Endodermal cell (in vitro differentiated cells): ENCODE measurements at places on chromosomes 2 and 18. TPM values are rescaled to one million over a fixed set of nuclear protein-coding genes. Genes with fewer than 3 reads are reported as not detected.
A peak's percentile ranks its signal among the peaks of the same experiment; 100 is the strongest.

The CELF4 gene
- total RNA-seq: 4.6 and 5.7 TPM in 2 replicates

DNA sequence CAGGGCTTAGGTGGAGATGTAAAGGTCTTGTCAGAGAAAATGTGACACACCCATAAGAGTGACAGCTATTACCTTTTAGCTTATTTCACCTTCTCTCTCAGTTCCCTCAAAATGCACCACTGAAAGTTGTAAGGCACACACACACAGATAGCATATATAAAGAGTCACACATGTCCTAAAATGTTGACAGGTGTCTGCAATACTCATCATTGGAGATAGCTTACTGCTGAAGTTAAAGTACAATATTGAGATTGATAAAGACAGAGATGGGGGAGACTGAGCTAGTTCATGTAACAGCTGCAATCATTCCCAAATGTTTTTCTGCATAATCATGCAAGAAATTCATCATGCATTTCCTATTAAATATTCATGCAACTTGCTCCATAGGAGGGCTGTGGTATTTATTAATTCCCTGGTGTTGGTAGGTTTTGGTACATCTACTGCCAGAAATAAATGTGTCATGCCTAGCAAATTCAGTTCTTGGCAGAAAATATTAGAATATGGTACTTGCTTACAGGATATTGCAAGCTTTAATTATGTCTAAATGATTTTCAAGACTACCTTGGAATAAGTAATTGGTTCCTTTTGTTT is 118.8 kb upstream of the RBMS1 start:
- no peak overlapping the region for H3K4me3 ChIP-seq
- no peaks in the 10 kb centered on the region for H3K36me3 ChIP-seq
- no peak for DNase-seq
- no peaks in the 10 kb centered on the region for H3K27me3 ChIP-seq

- peak; percentile 84 for DNase-seq
- H3K27ac ChIP-seq: no peak within 1 kb of the TSS
- H3K36me3 ChIP-seq: no peaks in the 10 kb centered on the region
- H3K27me3 ChIP-seq: peaks cover 66% of the 10 kb centered on the region
Observed at GRCh38 chr2:138779781-138780445, at the start of gene NXPH2. TSS of gene NXPH2 (minus strand) at chr2:138780390. CDS start at chr2:138780241, 149 bp downstream.

DNA sequence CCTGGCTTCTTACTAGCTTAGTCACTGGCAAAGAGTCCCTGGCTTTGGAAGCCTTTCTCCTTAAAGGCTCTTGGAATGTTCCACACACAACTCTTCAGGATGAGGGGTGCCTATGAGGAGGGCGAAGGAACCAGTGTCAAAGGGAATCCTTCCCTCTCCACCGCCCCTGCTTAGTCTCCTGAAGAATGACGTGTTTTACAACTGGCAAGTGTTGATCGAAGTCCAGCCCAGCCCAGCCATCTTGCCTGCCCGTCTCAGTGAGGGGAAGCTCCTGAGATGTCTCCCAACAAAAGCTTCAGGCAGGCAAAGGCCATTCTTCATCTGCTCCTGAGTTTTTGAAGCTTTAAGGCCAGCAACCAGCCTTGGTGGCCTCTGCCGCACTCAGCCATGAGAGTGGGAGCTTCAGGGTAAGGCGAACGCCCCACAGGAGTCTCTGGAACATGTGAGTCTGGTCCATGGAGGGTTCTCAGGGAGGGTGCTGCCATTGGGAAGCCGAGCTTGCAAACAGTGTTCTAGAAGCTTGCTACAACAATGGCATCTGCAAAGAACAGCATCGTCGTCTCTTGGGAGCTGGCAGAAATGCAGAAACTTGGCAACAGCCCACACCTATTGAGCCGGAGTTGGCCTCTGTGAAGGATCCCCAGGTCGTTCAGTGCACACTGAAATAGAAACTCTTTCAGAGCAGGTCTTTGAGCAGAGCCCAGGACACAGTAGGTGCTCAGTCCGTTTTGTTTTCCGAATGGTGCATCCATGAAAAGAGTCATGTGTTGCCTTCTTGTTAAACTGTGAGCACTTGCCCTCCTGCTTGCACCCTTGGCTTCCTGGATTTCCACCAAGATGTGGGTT is 220.7 kb downstream of the SEPTIN10 start:
- no peaks in the 10 kb centered on the region for H3K36me3 ChIP-seq
- peaks cover 5% of the 10 kb centered on the region for H3K4me1 ChIP-seq
- H3K27ac ChIP-seq: no peak overlapping the region

The ARHGAP15 gene
- total RNA-seq: 0.86 to 2.0 TPM (median 0.90 TPM) in 3 replicates

The MYOM1 gene
- total RNA-seq: 0.49 to 0.92 TPM (median 0.88 TPM) in 3 replicates

GRCh38 chr2:236570081-236570868 is 650 bp downstream of the ACKR3 start:
- DNase-seq: peak; percentile 16
- H3K36me3 ChIP-seq: peaks cover 50% of the 10 kb centered on the region
- H3K27ac ChIP-seq: peak overlapping the region; percentile 15
- H3K27me3 ChIP-seq: no peaks in the 10 kb centered on the region

GRCh38 chr2:226403369-226403768 is 396.3 kb downstream of the IRS1 start:
- no peaks in the 10 kb centered on the region for H3K27me3 ChIP-seq
- no peak for DNase-seq
- no peak overlapping the region for H3K4me3 ChIP-seq
- peak overlapping the region; percentile 93 for H3K27ac ChIP-seq
- no peaks in the 10 kb centered on the region for H3K36me3 ChIP-seq

The FIGN gene
- total RNA-seq: 9.2 to 20.5 TPM (median 20.1 TPM) in 3 replicates

The C2orf72 gene
- total RNA-seq: 1.3 and 1.8 TPM in 2 replicates

The SP5 gene
- 81.0 and 103 TPM in 2 replicates for total RNA-seq

DNA sequence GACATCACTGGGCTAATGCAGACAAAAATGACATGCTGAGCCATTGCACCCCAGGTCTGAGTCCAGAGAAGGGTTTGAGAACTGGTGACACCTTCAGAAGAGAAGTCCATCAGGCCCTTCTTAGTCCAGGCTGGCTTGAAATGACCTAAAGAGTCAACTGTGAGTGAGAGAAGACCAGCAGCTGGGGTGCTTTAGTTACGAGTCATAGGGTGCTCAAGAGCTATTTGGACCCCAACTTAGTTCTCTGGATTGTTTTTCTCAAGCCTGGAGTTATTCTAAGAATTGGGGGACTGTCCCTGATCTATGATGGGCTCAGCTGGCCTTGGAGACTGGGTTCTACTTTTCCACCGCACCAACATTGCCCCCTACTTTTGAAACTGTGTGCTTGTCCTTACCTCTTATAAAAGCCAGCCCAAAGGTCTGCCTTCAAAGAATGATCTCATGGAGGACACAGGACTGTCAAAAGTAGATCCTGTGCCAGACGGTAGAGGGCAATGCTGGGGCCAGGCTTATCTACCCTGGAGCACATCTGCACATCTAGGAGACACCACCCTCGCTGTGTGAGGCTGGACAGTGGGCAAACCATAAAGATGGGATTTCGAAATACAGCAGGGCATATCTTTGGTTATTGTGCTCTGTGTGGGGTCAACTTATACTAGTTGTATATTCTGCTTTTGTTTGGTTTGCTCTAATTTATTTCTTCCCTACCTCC is 333.0 kb upstream of the SLC14A2 start:
- H3K4me3 ChIP-seq: no peak overlapping the region
- H3K36me3 ChIP-seq: no peaks in the 10 kb centered on the region
- no peak overlapping the region for H3K27ac ChIP-seq
- H3K4me1 ChIP-seq: no peaks in the 10 kb centered on the region
- peaks cover 5% of the 10 kb centered on the region for H3K27me3 ChIP-seq

GRCh38 chr2:151379169-151379568 is 21.8 kb downstream of the TNFAIP6 start:
- H3K27ac ChIP-seq: no peak overlapping the region
- H3K4me3 ChIP-seq: no peak overlapping the region
- DNase-seq: no peak
- H3K4me1 ChIP-seq: no peaks in the 10 kb centered on the region
- no peaks in the 10 kb centered on the region for H3K36me3 ChIP-seq

GRCh38 chr2:1621041-1621440 is 123.3 kb downstream of the PXDN start:
- H3K4me1 ChIP-seq: peaks cover 6% of the 10 kb centered on the region
- H3K27me3 ChIP-seq: no peaks in the 10 kb centered on the region
- H3K36me3 ChIP-seq: no peaks in the 10 kb centered on the region

DNA sequence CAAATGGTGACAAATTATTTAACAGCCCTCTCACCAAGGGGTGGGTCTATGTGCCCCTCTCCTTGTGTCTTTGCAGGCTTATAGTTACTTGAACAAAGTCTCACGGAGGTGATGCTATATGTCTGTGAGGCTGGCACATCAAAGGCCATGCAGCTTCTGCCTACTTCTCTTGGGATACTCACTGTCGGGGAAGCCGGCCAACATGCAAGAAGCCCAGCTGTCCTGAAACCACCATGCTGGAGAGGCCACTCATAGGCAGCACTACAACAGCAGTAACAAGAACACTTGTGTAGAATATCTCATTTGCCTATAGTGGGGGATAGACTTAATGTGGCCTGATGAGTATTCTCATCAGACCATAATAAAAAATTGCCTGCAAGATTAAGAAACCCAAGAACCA is 233.7 kb upstream of the NCKAP5 start:
- DNase-seq: no peak
- no peak overlapping the region for H3K27ac ChIP-seq
- no peaks in the 10 kb centered on the region for H3K27me3 ChIP-seq
- H3K4me3 ChIP-seq: no peak overlapping the region
- no peaks in the 10 kb centered on the region for H3K36me3 ChIP-seq

The TACR1 gene
- 0.65 to 0.70 TPM (median 0.69 TPM) in 3 replicates for total RNA-seq

GRCh38 chr2:45974762-45975408 is 322.3 kb upstream of the EPAS1 start:
- no peak for DNase-seq
- H3K4me3 ChIP-seq: no peak overlapping the region
- H3K27ac ChIP-seq: no peak overlapping the region
- H3K27me3 ChIP-seq: no peaks in the 10 kb centered on the region

DNA sequence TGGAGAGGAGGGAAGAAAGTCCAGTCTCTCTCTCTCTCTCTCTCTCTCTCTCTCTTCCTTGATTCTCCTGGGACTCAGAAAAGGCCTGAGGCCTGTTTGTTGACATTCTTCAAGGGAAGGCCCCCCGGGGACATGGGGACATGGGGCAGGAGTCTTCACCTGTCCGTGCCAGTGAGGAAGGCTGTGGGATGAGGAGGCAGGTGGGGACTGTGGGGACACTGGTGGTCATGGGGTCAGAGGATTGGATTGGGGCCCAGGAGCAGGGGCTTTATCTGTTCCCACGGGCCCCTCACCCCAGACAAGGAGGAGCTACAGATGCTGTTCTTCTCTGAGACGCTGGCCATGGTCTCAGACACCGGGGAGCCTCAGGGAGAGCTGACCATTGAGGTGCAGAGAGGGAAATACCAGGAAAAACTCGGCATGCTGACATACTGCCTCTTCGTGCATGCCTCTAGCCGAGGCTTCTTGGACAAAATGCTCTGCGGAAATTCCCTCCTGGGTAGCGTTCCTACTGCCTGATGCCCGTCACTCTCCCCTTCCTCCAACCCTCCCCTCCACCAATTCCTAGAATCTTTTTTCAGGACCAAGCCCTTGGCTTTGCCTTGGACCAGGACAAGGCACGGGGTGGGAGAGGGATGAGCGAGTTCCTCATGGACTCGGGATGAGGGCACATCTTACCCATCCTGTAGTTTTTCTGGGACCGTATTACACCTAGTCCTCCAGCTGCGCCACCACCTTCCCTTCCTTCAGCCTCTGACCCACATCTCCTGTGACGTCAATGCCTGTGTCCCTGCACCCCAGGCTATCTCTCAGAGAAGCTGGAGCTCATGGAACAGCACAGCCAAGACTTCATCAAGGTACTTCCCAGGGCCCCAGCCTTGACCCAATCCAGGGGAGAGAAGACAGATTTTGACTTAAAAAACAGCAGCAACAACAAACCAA is 850 bp downstream of the CATIP start:
- no peak overlapping the region for H3K4me3 ChIP-seq
- peak; percentile 63 for DNase-seq
- H3K4me1 ChIP-seq: peaks cover 9% of the 10 kb centered on the region

DNA sequence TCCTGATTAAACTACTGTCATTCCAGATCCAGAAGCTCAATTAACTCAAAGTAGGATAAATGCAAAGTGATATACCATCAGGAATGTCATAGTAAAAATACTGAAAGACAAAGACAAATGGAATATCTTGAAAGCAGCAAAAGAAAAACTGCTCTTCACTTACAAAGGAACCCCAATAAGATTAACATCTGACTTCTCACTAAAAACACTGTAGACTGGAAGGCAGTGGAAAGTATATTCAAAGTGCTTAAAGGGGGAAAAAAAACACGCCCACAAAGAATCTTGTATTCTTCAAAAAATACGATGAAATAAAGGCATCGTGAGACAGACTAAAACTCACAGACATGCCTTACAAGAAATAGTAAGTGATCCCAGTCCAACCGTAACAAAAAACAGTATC is 195.7 kb downstream of the DOK6 start:
- H3K4me3 ChIP-seq: no peak overlapping the region
- no peak for DNase-seq
- no peaks in the 10 kb centered on the region for H3K27me3 ChIP-seq

- H3K36me3 ChIP-seq: peaks cover 69% of the 10 kb centered on the region
- H3K27me3 ChIP-seq: no peaks in the 10 kb centered on the region
- DNase-seq: peak; percentile 54
- H3K27ac ChIP-seq: no peak overlapping the region
- peaks cover 2% of the 10 kb centered on the region for H3K4me1 ChIP-seq
Observed at GRCh38 chr2:71348302-71348701, 16.7 kb downstream of the ZNF638 start.

DNA sequence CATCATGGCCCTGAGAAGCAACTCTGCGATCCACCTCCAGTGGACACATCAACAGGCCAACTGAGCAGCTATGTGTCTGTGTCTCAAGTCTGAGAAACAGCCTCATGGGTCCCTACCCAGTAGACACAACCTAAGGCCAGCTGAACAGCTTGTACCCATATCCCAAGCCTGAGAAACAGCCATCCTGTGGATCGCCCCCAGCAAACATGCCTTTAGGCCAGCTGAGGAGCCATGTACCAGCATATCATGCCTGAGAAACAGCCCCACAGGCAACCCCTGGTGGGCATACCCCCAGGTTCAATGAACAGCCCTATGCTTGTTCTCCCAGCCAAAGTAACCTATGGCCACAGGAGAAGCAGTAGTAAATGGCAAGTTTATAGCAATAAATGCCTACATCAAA is 126.7 kb upstream of the OTX1 start:
- H3K27me3 ChIP-seq: no peaks in the 10 kb centered on the region
- no peaks in the 10 kb centered on the region for H3K4me1 ChIP-seq
- no peak for DNase-seq
- H3K27ac ChIP-seq: no peak overlapping the region
- no peak overlapping the region for H3K4me3 ChIP-seq

The COL3A1 gene
- total RNA-seq: not detected in 2 replicates

The HNRNPLL gene
- total RNA-seq: 68.8 and 74.1 TPM in 2 replicates

The RIT2 gene
- total RNA-seq: 0.81 and 0.90 TPM in 2 replicates

DNA sequence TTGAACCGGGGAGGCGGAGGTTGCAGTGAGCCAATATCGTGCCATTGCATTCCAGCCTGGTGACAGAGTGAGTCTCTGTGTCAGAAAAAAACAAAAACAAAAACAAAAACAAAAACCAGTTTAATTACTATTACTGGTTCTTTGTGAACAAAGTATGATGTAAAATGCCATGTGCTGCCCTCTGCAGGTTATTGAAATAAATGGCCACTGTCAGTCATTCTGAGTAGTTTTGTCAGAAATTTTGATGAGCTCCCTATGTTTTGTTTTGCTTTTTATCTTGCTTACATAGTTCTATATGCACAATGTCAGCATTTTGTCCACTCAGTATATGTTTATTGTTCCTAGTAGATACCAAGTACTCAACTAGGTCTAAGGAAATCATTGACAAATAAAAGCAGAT is 423.6 kb upstream of the CHST9 start:
- no peak for DNase-seq
- H3K4me3 ChIP-seq: no peak overlapping the region
- H3K4me1 ChIP-seq: no peaks in the 10 kb centered on the region
- no peaks in the 10 kb centered on the region for H3K27me3 ChIP-seq
- H3K27ac ChIP-seq: no peak overlapping the region

- H3K27me3 ChIP-seq: no peaks in the 10 kb centered on the region
- peaks cover 6% of the 10 kb centered on the region for H3K4me1 ChIP-seq
- no peak overlapping the region for H3K4me3 ChIP-seq
- H3K36me3 ChIP-seq: no peaks in the 10 kb centered on the region
Observed at GRCh38 chr2:46564811-46565241, 85.5 kb downstream of the TMEM247 start.

The GPR17 gene
- total RNA-seq: 0.14 TPM in 1 of 2 replicates, not detected in the other
